ENCODE measurements at places on chromosomes 12 and 14. TPM values are rescaled to one million over a fixed set of nuclear protein-coding genes. Genes with fewer than 3 reads are reported as not detected.

GRCh38 chr12:124566997-124567672 lies at the start of gene NCOR2:
Gene NCOR2 (minus strand): TSS chr12:124567612. CDS start chr12:124495251, 72,361 bp downstream.
- no peak for DNase-seq

GRCh38 chr12:51472984-51473383 lies 48.4 kb downstream of the SLC4A8 start:
- no peak for DNase-seq

GRCh38 chr14:97106609-97107008 lies 309.4 kb downstream of the VRK1 start:
- DNase-seq = no peak

GRCh38 chr12:28652239-28652638 lies 462.0 kb downstream of the CCDC91 start:
- no peak for DNase-seq

GRCh38 chr14:103684871-103685270 lies 30.4 kb downstream of the XRCC3 start:
- no peak for DNase-seq

- no peak for DNase-seq
Observed at GRCh38 chr12:125988545-125988944, 923.3 kb downstream of the AACS start.

Gene FAM90A1
- not detected for total RNA-seq

GRCh38 chr12:63918800-63919300 lies 74.3 kb downstream of the SRGAP1 start:
- peak; percentile 96 for DNase-seq

Gene CBLN3
- 1.7 TPM for total RNA-seq

Gene OAS3
- 12.5 TPM for total RNA-seq

- peak; percentile 34 for DNase-seq
Observed at GRCh38 chr14:75514673-75515628, 7.3 kb upstream of the BATF start.

DNA sequence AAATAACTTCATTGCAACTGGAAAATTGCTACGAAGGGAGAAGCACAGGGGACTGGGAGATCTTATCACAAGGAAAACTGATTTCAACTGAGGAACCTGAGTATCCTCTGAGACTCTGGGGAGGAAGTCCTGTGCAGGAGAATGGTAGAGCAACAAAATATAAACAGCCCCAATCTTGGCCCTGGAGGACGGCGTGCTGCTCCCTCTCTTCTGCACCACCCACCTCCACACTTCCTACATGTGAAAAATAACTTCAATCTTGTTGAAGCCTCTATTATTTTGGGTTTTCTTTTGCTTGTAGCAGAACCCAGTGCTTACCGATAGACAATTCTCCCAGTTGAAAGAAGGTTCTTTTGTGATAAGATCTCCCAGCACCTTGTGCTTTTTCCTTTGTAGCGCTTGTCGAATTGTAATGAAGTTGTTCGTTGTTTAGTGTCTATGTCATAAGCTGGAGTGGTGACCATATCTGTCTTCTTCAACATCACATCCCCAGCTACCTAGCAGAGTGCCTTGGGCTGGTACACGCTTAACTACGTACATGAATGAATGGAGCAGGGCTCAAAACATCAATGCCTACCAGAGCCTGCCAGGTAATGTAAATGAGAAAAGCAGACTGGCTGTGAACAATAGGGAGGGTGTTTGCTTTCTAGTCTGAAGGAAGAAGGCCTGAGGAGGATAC lies 2.8 kb upstream of the CD4 start:
- no peak for DNase-seq

- DNase-seq = no peak
Observed at GRCh38 chr12:107543841-107544240, 141.8 kb upstream of the PWP1 start.

DNA sequence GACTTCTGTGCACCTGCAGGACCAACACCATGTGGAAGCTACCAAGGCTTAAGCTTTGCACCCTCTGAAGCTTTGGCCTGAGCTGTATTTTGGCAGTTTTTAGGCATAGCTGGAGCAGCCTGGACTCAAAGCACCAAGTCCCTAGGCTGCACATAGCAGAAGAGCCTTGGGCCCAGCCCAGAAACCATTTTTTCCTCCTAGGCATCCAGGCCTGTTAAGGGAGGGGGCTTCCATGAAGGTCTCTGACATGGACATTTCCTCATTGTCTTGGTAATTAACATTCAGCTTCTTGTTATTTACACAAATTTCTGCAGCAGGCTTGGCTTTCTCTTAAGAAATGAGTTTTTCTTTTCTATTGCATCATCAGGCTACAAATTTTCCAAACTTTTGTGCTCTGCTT lies 475.8 kb upstream of the FLRT2 start:
- no peak for DNase-seq

GRCh38 chr14:101070540-101071492 lies 167.3 kb upstream of the RTL1 start:
- DNase-seq = no peak

DNA sequence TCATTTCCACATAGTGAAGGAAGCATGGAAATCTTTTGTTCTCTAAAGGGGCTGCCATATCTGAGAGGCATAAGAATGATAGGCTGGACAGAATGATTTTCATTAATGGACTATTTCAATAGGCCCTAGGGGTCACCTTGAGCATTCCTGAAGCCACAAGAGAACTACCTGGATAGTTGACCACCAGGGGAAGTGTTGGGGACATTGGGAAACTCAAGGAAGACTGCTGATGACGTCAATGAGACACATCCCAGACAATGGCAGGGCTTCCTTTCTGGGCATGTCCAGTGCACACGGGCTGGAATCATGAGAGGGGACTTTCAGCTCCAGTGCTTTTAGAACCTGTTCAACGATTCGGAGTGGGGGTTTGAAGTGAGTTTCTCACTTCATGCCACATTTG lies 48.8 kb upstream of the CHST11 start:
- DNase-seq = no peak

Gene C14orf180
- total RNA-seq = not detected

- DNase-seq = no peak
Observed at GRCh38 chr14:75827331-75827730, 154.5 kb downstream of the TGFB3 start.

Gene COL2A1
- under 0.01 TPM for total RNA-seq

GRCh38 chr12:11154400-11154925 lies 16.5 kb upstream of the SMIM10L1 start:
- DNase-seq = no peak

- DNase-seq = no peak
Observed at GRCh38 chr14:66087231-66087630, 398.9 kb upstream of the CCDC196 start.

Gene CEBPE
- not detected for total RNA-seq

DNA sequence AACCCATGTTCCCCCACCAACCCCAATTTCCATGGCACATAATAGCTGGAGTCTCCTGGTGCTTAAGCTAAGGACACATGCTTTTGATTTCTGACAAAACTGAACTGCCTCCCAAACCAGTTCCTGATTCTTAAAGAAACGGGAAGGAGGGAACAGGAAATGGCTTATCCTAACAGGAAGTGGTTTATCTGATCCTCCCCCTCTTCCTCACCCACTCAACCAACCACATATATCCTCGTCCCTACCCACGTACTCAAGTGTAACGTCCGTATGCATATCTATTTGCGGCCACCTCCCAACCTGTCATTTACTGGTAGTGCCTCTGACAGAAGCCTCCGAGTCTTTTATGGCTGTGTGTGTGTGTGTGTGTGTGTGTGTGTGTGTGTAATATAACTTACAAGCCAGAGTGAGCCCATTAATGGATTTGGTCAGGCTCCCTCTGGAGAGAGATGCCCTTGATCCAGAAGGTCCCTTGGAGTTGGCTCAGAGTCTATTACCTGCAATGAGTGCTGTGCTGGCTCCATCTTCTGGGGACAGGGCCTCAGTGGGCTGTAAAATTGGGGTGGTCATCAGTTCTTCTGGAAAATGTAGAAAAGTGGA lies 7.7 kb downstream of the DAZAP2 start:
- peak; percentile 77 for DNase-seq

- peak; percentile 43 for DNase-seq
Observed at GRCh38 chr12:24948420-24948756, 513 bp downstream of the BCAT1 start.

DNA sequence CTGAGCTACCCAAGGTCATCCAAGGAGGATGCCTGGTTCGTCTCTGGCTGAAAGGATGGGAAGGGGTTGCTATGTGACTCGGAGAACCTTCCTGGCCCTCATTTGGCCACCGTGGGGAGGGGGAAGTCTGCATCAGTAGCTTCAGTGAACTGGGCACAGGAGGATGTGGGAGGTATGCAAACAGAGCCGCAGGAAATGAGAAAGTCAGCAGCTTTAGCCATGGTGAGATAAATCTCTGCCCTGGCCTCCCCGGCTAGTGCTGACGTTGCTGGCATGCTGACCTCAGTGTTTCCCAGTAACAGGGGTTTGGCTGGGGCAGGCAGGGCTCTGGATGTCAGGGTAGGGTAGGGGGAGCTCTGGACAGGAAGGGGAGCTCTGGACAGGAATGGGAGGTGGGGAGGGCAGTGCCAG lies 2.3 kb upstream of the CEBPE start:
- peak; percentile 87 for DNase-seq

DNA sequence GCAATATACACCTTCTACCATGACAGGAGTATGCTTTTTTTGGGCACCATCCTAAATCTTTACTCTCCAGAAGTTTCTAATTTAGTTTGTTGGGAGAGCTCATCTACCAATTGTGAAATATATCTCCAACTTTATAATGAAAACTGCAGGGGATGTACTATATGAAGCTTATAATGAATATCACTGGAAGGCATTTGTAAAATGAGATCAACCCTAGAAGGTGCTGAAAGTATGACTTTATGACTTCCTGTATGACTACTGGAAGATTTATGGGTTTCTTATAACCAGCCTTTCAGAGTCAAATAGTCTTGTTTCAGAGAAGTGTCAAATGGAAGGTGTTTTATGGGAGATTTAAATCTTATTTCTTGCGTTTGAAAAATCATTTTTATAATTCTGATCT lies 122.9 kb downstream of the MYRFL start:
- no peak for DNase-seq

DNA sequence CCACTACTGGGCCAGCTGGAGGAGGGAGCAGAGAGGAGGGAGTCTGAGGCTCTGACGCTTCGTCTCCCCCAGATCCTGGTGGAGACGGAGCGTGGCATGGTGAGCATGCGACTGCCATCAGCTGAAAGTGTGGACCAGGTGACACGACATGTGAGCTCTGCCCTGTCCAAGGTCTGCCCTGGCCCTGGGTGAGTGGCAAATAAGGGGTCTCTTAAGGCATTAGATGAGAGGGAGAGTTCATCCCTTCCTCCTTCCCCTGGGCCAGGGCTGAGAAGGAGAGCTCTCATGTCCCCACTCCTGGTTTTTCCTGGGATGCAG lies 2.5 kb downstream of the CARMIL3 start:
- no peak for DNase-seq

GRCh38 chr14:66645716-66646115 lies 137.8 kb downstream of the GPHN start:
- DNase-seq = no peak

- DNase-seq = no peak
Observed at GRCh38 chr12:52846356-52846970, 2.3 kb downstream of the KRT78 start.

DNA sequence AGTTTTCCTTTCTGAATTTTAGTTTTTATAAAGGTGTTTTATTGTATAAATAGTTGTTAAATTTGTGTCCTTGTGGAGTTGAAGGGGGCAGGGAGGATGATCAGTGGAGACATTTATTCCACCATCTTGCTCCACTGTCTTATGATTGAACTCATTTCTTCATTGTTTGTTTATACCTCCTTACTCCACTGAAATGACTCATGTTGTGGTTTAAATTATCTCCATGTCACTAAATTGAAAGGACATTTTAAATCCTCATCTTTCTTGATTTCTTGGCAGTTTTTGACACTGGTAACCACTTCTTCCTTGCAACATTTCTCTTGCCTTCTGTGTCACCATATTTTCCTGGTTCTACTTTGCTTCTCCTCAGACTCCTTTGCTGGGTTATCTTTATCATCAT lies 23.6 kb upstream of the FERMT2 start:
- DNase-seq = peak; percentile 21

GRCh38 chr14:45084946-45085346 lies 1.0 kb downstream of the PRPF39 start:
- DNase-seq = peak; percentile 76

GRCh38 chr14:73724696-73725095 lies 10.5 kb upstream of the PNMA1 start:
- DNase-seq = no peak

- DNase-seq = no peak
Observed at GRCh38 chr12:73136386-73136785, 864.2 kb downstream of the TRHDE start.

Gene ABHD12B
- total RNA-seq = not detected

Gene P2RX2
- not detected for total RNA-seq

GRCh38 chr12:127275416-127275815 lies 991.6 kb upstream of the TMEM132C start:
- DNase-seq = no peak

Gene NEUROD4
- total RNA-seq = not detected

DNA sequence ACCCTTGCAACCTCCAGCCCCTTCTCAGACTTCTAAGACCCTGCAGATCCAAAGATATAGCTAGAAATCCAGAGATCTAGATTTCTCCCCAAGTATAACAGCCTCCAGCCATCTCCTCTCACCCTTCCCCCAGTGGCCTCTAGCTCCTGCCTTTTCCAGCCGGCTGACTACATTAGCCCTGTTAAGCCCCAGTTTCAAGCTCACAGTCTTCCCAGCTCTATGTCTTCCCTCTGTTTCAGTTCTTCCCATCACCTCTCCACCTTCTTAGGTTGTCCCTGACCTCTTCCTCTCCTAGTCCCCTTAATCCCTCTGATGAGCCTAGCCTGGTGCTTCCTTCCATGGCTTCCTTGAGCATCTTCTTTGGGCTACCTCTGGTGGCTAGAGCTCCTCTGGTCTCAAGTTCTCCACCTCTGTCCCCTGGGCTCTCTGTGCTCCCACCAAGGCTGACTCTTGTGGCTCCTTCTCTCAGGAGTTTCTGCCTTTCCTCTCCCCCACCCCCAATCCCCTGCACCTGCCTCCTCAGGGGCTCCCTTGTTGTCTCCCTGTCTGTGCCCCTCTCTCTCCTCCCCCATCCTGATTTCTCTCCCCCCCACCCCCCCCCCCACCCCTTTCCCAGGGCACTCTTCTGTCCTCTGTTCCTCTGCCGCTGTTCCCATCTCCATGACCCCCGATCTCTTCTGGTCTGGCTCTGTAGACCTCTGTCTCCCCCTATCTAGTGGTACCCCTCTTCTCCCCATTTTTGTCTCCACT lies 816 bp upstream of the GDF11 start:
- DNase-seq = no peak

- no peak for DNase-seq
Observed at GRCh38 chr14:38124506-38124905, 83.2 kb upstream of the SSTR1 start.

Gene CARMIL3
- total RNA-seq = not detected

- peak; percentile 96 for DNase-seq
Observed at GRCh38 chr14:52355016-52355431, 40.9 kb downstream of the PTGER2 start.

Gene HPD
- not detected for total RNA-seq

- DNase-seq = no peak
Observed at GRCh38 chr14:99517643-99518381, 36.6 kb downstream of the CCNK start.

Gene GLT1D1
- total RNA-seq = not detected
